ENCODE measurements at places on chromosomes 1 and 21. TPM values are rescaled to one million over a fixed set of nuclear protein-coding genes. Genes with fewer than 3 reads are reported as not detected.

SPRR2E gene
- not detected for total RNA-seq

GSTM1 gene
- total RNA-seq = 0.32 TPM

ATP13A2 gene
- total RNA-seq = 58.5 TPM

FMO2 gene
- not detected for total RNA-seq

CD244 gene
- not detected for total RNA-seq

LCE6A gene
- total RNA-seq = not detected

EPS8L3 gene
- total RNA-seq = not detected

NBPF4 gene
- total RNA-seq = not detected

CLCNKA gene
- total RNA-seq = not detected

BRINP2 gene
- total RNA-seq = not detected

NPL gene
- 0.65 TPM for total RNA-seq
